ENCODE measurements at places on chromosomes 12 and 14. TPM values are rescaled to one million over a fixed set of nuclear protein-coding genes. Genes with fewer than 3 reads are reported as not detected.

DNA sequence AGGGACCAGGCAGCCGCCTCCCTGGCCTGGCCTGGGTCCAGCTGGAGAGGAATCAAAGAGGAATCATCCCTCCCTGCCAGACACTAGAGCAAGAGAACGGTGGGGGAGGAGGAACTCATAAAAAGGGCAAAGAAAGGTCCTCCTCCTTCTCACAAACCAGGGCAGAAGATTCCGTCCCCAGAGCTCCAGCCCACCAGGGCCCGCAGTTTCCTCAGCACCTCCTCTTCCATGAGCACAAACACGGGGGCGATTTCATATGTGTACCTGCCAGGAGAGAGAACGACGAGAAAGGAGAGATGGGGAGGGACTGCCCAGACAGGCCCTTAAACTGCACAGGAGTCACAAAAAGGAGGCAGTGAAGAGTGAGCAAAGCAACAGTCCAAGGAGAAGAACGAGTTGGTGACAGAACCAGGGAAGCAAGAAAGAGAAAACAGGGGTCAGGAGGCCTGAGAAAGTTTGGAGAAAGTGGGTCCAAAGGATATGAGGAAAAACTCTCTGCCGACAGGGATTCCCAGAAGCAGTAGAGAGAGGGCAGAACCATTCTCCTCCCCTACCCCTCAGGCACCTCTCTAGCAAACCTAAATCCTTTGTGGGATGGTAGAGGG lies 8.7 kb upstream of the ZNF740 start:
- peak; percentile 32 for DNase-seq

DNA sequence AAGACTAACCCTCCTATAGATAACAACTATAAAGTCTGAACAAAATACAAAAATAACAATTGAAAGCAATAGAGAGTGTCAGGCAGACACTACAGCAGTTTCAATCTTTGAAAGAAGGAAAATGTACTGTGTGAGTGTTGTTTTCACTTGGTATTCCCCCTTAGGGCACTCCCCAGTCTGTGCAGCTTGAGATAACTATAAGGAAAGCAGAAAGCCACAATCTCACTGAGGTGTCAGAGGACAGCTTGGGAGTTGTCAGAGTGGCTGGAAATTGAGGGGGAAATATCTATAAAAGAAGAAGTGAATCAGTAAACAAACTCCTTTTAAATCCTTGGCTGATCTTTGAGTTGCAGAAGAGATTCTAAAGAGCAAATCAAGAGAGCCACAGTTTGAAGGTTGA lies 364.8 kb downstream of the NELL2 start:
- no peak for DNase-seq

TBX5 gene
- polyA plus RNA-seq = not detected

OTX2 gene
- not detected for polyA plus RNA-seq

DNA sequence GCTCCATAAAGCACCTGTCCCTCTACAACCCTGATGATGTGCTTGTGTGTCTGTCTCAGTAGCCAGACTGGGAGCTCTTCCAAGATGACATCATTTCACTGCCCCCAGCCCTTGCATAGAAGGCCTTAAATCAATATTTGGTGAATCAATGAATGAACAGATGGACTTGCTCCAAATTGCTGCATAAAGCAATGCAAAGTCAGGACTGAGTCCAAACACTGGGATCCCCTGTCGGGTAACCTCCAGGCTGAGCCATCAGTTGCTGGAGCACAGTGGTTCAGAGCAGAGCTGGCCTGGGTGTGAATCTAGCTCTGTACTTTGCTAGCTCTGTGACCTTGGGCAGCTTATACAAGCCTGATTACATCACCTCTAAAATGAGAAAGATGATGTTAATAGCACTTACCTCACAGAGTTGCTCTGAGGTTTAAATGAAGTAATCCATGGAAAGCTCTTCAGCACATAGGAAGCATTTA lies 120.3 kb upstream of the VASH1 start:
- DNase-seq = no peak

SLCO1B1 gene
- not detected for polyA plus RNA-seq

DNA sequence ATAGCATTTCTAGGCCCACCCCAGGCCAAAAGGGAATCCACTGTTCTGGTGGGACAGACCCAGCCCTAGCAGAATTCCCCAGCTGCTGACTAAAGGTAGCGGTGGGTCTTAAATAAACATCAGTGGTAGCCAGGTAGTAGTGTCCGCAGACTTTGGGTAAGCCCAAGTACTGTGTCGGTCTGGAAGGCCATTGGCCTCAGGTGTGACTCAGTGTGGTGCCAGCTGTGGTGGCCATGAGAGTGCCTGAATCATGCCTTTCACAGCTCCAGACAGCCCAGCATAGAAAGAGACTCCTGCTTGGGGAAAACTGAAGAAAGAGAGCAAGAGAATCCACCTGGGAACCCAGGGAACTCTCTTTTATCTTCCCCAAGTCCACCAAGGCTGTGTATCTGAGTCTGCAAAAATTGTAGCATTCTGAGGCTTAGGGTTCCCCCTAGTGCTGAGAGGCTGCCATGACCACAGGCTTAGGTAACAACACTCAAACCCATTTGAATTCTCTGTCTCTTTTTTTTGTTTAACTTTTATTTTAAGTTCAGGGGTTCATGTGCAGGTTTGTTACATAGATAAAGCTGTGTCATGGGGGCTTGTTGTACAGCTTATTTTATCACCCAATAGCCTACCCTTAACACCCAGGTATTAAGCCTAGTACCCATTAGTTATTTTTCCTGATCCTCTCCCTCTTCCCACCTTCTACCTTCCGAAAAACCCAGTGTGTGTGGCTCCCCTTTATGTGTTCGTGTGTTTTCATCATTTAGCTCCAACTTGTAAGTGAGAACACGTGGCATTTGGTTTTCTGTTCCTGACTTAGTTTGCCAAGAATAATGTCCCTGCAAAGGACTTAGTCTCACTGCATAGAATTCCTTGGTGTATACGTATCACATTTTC lies 16.7 kb upstream of the CD163L1 start:
- DNase-seq = peak; percentile 23

GRCh38 chr12:74321381-74321780 lies 216.3 kb upstream of the ATXN7L3B start:
- no peak for DNase-seq

POTEM gene
- not detected for polyA plus RNA-seq

- DNase-seq = no peak
Observed at GRCh38 chr12:98799146-98799810, 154.2 kb downstream of the APAF1 start.

CATSPERB gene
- 1.1 TPM for polyA plus RNA-seq

DNA sequence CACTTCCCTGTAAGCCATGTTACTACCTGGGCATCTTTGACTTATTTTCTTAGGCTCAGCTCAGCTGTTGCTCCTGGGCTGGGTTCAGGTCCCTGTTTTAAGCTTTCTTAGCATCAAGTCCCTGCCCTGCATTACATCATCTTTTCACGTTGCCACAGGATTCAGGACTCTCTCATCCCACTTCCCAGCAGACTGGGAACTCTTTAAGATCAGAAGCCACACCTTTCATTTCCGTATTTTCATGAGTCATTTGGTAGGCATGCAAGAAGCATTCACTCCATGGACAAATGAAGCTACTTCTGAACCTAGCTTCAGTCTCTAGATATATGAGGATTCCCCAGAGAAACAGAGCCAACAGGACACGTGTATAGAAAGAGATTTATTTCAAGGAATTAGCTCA lies 726.8 kb downstream of the VRK1 start:
- DNase-seq = no peak

HCAR2 gene
- 0.22 TPM for polyA plus RNA-seq

DNA sequence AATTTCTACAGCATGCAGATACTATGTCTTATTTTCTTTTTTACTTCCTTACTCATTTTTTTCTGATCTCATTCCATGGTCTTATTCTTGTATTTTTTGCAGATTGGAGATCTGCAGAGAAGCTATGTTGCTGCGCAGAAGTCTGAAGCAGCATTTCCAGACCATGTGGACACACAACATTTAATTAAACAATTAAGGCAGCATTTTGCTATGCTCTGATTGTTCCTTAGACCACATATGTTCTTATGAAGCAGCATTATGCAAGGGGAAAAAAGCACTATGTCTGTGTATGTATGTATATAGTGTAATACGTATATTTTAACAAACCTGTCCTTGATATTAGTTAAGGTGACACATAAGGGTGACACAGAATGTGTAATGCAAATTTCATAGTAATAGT lies 52.7 kb downstream of the TTC8 start:
- no peak for DNase-seq

NEUROD4 gene
- polyA plus RNA-seq = not detected

TMEM106C gene
- 128 TPM for polyA plus RNA-seq

GRCh38 chr12:65941388-65941787 lies 117.1 kb downstream of the HMGA2 start:
- DNase-seq = no peak

DNA sequence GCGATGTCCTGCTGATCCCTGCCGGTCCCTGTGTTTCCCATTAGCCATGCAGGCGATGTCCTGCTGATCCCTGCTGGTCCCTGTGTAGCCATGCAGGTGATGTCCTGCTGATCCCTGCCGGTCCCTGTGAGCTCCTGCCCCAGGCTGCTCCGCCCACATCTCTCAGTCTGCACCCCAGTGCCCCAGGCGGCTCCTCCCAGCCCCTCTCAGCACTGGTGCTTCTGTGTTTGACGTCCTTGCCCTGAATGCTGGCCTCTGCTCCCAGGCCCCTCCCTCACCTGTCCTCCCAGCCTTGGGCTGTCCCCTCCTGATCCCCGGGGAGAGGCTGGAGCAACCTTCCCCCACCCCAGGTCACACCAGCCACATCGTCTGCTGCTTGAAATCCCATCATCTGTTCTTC lies 41.4 kb upstream of the TEX22 start:
- DNase-seq = no peak

FAM186B gene
- polyA plus RNA-seq = 0.98 TPM

DNA sequence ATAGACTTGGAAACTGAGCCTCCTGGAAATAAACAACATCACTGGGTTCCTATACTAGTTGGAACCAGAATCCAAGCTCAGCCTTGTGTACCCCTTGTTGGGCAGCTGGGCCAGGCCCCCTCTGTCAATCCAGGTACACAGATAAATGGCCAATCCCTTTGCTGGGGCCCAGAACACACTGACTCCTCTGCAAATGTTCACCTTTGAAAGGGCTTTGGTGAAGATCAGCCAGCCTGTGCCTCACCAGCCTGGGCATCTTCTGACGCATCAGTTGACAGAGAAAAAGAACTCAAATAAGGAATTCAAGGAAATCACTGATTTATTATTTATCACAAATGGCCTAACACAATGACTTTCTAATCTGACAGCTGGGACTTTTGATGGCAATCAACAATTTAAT lies 1090.2 kb downstream of the BCL11B start:
- no peak for DNase-seq

DNA sequence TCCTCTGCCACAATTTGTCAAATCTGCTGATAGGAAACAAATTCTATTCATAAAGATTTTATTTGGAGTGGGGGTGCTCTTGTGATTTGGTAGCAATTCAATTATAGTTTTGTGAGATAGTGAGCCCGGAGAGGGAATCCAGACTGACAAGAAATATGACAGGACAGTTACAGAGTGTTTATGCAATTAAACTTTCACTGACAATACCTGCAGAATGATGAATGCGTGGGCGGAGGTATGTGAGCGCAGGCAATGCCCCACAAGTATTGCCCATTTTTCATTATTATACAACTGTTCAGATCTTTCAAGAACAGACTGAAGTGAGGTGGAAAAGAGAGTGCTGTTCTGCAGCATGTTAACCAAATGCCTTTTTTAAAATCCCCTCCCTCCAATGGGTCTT lies 259.0 kb downstream of the EGLN3 start:
- DNase-seq = no peak

DNAJC22 gene
- 18.4 TPM for polyA plus RNA-seq

PPP1R1A gene
- polyA plus RNA-seq = 54.2 TPM

HECTD4 gene
- polyA plus RNA-seq = 49.1 TPM

MMP14 gene
- 170 TPM for polyA plus RNA-seq
